ENCODE measurements at places on chromosomes 12 and 14. TPM values are rescaled to one million over a fixed set of nuclear protein-coding genes. Genes with fewer than 3 reads are reported as not detected.

The TTC5 gene
- 27.0 TPM for total RNA-seq

The VWF gene
- total RNA-seq: 0.06 TPM

The PPTC7 gene
- 11.7 TPM for total RNA-seq

The GMPR2 gene
- 116 TPM for total RNA-seq

The VSIG10 gene
- total RNA-seq: 24.2 TPM

The CLEC1A gene
- not detected for total RNA-seq

The OR4Q3 gene
- not detected for total RNA-seq

The ESPL1 gene
- total RNA-seq: 23.1 TPM

The HCAR2 gene
- total RNA-seq: not detected

The UNG gene
- total RNA-seq: 73.7 TPM

The RHOJ gene
- not detected for total RNA-seq

The ATP2A2 gene
- 20.3 TPM for total RNA-seq

The GSC gene
- total RNA-seq: not detected

The SIX6 gene
- total RNA-seq: not detected

The MMP19 gene
- total RNA-seq: 0.98 TPM

The LGR5 gene
- not detected for total RNA-seq

The HRK gene
- 8.9 TPM for total RNA-seq

The STAB2 gene
- total RNA-seq: not detected

The DIO3 gene
- not detected for total RNA-seq

The BDKRB1 gene
- not detected for total RNA-seq

The MANSC4 gene
- total RNA-seq: not detected

The GSKIP gene
- total RNA-seq: 31.7 TPM

The GZMH gene
- not detected for total RNA-seq

The TROAP gene
- total RNA-seq: 39.1 TPM

The IPO8 gene
- 32.3 TPM for total RNA-seq

The PROX2 gene
- total RNA-seq: not detected

The GNB3 gene
- total RNA-seq: 0.25 TPM

The SLC16A7 gene
- not detected for total RNA-seq

The FSCB gene
- not detected for total RNA-seq

The ST8SIA1 gene
- not detected for total RNA-seq

The FOXN4 gene
- total RNA-seq: 0.78 TPM

The CEP128 gene
- 3.3 TPM for total RNA-seq

The KRT2 gene
- not detected for total RNA-seq

Measured in G401 (cell line).